Neuronal stem cell (in vitro differentiated cells): ENCODE measurements at places on chromosomes 13 and 19.

DNA sequence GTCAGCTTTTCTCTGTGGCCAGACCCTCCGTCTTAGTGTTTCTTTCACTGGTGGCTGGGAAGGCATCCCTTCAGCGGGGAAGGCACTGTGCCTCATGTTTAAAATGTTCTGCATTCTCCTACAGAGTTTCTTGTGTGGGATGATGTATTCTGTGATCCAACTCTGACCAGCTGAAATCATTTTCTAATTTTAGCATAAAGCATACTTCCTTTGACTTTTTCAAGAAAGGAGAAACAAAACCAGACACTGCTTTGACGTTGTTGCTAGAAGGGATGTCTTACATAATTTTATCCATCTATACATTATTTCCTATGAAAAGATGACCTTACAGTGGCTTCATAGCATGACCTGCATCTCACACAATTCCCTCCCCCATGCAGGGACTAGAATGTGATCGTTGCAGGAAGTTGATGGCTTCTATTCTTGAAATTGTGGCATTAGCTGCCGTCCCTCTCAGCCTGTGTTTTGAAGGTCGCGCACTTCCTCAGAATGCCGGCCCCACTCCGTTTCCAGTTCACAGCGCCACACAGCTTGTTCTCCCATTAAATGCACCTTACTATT, 38.6 kb upstream of the TEX29 start:
- no peak for DNase-seq

DNA sequence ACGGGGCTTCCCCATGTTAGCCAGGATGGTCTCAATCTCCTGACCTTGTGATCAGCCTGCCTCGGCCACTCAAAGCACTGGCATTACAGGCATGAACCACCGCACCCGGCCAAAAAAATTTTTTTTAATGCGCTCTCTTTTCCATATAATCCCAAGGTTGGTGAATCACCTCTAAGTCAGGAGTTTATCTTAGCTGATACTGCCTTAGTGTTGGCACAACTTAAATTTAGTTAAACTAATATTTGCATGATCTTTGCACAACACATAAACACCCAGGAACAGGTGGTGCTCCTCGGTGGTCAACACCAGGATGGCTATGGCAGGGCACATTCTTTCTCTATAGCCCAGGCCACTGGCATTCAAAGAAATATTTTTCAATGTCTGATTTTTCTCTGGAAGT, 24.1 kb upstream of the PSG7 start:
- no peak for DNase-seq

- no peak for DNase-seq
These were observed 1.9 kb upstream of the SELENOW start for GRCh38 chr19:47776568-47776967.

- no peak for DNase-seq
These were observed 851.2 kb downstream of the PCDH9 start for GRCh38 chr13:66378894-66379293.

GRCh38 chr19:20503476-20503875, 62.1 kb downstream of the ZNF737 start:
- no peak for DNase-seq

DNA sequence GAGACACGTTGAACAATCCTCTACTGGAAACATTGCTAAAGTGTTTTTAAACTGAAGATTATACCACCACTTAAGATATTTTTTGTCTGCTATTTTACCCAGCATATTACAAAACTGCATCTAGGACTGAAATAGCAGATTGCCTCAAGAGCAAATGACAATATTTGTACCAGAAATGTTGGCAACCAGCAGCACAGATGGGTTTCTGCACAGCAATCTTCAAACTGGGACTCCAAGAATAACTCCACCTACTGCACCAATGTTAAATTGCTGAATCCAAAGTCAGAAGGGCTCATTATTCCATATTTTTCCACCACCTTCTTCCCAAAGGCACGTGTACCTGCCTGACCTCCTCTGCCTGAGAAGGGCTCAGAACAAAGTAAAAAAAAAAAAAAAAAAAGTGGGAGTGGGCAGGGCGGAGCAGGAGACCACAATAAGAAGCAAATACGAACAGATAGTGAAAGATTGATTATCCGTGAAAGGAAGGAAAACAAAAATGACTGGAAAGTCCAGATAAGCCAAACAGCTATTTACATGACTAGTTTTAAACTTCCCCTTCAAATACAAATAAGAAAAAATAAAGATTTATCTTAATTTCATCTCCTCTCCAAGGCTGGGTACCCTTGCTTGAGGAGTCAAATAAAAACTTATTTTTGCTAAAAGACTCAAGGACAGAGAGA, 79.4 kb downstream of the FOXO1 start:
- no peak for DNase-seq

DNA sequence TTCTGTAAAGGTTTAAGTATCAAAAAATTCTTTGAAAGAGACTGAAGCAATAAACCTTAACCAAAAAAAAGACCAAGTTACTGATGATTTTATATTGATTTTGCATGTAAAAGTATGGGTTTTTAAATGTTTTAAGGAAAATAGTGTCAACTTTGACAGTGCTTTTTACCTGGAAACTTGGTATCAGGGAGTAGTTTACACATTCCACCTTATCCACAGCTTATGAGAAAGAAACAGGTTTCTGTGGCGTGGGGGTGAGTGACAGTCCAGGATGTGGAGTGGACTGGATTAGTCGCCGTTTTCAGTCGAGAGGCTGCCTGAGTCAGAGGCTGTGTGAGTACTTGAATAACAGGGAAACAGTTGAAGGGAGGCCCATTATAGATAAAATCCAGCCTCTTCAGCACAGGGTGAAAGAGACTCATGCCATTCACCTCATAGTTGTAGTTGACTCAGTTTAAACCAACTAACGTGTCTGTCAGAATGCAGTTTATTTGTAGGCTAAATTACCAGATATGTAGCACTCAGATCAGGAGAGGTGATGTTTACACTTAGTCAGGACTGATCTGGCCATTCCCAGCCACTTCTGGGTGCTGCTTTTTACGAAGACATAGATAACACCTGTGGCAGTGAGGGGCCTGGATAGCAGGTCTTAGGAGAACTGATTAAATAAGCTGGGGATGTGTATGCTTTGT, 595 bp upstream of the GPR183 start:
- DNase-seq: no peak

DNA sequence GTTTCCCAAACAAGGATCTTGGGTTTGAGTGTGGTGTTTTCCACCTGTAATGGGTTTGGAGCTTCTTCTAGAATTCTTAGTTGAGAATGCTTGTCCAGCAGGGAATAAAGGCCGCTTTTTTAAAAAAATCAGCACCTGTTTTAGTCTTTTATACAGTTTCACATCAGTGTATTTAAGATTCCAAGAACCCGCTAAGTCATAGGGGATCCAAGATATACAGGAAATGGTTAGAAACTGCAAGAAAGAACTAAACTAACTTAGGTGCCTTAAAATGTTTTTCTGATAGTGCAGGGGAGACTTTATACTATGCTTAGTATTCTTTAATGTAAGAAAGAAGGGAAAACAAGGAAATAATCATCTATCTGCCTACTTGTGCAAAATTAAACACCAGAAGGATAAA, 74.7 kb downstream of the C13orf42 start:
- no peak for DNase-seq

- DNase-seq: no peak
These were observed 51.8 kb upstream of the IPO5 start for GRCh38 chr13:97901716-97902115.

- DNase-seq: no peak
These were observed 156.3 kb downstream of the SLITRK5 start for GRCh38 chr13:87827479-87827878.

DNA sequence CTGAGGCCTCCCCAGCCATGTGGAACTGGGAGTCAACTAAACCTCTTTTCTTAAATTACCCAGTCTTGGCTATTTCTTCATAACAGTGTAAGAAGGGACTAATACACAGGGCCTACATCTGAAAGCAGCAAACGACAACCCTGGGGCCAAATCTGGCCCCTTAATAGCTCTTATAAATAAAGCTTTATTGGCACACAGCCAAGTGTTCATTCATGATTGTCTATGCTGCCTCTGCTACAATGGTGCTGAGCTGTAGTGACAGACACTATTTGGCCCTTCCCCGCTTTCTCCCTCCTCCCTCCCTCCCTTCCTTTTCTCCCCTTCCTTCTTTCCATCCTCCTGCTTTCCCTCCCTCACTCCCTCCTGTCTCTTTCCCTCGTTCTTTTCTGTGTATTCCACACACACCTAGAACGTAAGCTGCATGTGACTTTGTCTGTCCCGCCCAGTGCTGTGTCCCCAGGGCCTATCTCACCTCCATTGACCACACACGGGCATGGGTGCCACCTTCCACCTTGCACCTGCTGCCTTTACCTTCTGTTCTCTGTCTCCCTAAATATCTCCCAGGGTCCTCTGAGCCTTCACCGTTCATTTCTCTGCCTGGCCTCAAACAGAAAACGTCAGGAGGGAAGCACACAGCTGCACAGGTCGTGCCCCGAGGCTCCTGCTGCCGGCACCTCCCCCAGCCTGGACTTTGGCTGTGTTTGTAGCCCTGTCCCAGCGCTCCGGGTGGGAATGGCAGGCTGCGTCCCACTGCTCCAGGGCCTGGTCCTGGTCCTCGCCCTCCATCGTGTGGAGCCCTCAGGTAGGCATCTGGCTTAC, at the start of gene PROZ:
Gene PROZ (plus strand): TSS at position 720 of the 819 bp plus-strand sequence. CDS start 13 bp downstream, at position 733.
- no peak for DNase-seq

GRCh38 chr19:38233740-38234251, 9.8 kb upstream of the DPF1 start:
- peak; percentile 83 for DNase-seq

GRCh38 chr13:113058988-113059850, 46.4 kb upstream of the F7 start:
- DNase-seq: no peak

DNA sequence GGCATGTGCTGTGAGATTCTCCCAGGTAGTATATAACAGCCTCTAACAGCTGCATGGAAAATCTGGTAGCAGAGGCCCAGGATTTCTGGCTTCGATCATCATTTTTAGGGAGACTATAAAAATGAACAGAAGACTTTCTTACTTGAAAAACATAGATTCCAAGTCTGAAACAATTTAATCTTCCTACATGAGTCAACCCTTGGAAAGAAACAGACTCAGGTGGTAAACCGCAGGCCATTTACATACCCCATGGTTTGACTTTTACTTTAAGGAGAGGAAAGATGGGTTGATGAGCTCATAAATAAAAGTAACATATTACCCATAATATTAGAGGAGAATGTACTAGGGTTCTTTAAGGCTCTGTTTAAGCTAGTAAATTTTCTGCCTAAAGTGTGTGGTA, 121.6 kb downstream of the CYSLTR2 start:
- no peak for DNase-seq

GRCh38 chr13:20231839-20232555, at the start of gene GJB6:
GJB6 (minus strand) TSS chr13:20232319; CDS start chr13:20223480, 8,839 bp downstream.
- peak; percentile 17 for DNase-seq

- DNase-seq: no peak
These were observed 1.8 kb downstream of the F10 start for GRCh38 chr13:113124211-113124970.

DNA sequence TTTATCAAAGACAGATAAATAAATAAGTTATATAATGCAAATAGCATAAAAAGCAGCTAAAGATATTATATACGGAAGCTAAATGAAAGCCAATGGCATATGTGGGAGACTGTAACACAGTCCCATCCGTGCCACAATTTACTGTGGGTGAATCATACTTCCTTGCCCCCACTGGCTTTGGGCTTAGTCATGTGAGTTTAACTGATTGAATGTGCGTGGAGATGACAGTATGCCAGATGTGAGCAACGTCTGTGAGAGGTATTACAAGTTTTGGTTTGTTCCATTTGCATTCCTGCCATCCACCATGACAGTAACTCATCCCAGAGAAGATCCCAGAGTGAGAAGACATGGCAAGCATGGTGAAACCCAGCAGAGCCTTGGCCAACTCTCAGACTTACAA, 340.0 kb downstream of the SUCLA2 start:
- no peak for DNase-seq

DNA sequence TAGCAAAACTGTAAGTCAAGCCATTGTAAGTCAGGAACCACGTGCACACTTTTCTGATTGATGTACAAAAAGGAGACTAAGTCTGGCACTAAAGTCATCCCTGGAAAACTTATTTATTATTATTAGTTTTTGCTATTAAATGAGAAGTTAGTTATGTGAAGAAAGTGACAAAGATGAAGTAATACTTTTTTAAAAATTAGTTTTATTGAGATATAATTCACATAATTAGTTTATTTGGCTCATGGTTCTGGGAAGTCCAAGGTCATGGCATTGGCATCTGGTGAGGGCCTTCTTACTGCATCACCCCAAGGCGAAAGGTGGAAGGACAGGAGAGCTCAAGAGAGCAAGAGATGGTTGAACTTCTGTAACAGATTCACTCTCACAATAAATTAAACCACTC, 36.9 kb downstream of the GARRE1 start:
- no peak for DNase-seq

DNA sequence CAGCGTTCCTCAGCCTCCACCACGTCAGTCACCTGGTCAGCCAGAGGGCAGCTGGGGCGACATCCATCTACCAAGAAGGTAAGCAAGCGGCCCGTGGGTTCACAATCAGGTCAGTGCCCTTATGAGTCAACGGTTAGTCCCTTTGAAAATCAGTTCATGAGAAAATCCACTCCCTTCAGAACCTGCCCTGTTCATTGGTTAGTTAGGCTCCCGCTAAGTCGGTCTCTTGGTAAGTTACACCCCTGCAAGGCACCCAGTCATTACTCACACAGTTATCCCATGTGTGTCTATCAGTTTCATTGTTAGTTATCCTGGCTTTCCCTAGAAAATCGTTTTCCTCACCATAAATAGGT, 564 bp downstream of the SIGLECL1 start:
- no peak for DNase-seq

DNA sequence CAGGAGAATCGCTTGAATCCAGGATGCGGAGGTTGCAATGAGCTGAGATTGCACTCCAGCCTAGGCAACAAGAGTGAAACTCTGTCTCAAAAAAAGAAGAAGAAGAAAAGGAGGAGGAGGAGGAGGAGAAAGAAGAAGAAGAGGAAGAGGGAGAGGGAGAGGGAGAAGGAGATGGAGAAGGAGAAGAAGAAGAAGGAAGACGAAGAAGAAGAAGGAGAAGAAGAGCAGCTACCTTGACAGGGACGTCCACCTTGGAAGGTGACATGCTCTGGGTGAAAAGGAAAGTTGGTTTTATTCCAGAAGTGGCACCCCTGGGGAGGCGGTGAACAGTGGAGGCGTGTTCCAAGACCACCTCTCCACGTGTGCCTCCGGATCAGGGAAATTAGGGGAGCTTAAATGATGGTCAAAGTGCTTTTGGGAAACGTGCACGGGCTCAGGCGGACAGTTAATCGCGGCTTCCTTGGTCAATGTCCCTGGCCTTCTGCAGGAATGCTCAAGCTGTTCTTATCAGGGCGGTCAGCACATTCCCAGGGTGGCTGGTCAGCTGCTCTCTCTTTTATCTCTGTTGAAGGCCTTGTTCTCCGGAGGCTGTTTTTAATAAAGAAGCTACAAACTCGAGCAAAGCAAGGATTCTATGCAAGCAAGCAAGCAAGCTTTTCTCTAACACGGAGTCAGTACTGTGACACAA, 78.9 kb upstream of the PEG3 start:
- DNase-seq: no peak

GRCh38 chr19:5839065-5840017, at the start of gene FUT6:
FUT6 (minus strand) TSS chr19:5839702; CDS start chr19:5832567, 7,135 bp downstream.
- no peak for DNase-seq

DNA sequence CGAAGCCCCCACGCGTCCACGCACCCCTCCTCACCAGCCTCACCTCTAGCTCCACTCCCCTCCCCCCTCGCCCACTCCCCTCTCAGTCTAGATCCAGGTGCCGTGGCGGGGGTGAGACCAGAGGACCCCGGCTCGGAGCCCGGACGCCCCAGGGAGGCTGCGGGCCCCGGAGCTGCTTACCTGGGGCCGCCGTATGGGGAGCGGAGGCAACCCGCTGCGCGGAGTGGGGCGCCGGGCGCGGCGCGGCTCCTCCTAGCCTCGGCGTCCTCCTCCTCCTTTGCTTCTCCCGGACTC, 353 bp downstream of the ENOX1 start:
- DNase-seq: no peak
